ENCODE measurements at places on chromosomes 7 and 10.

DNA sequence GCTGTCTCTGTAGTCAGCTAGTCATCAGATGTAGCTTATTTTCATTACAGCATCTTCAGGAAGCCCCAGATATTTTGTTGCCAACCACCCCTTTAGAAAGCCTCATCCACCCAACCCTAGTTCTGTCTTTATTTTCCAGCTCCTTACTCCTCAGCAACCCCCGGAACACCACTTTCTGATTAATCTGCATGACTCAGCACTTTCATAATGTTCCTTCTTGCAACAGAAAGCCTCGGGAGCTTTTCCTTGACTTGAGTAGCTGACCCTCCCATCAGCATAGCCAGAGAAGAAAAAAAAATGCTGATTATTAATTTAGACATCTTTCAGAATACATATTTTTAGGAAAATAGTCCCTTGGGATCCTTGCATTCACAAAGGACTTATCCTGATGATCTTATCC lies 244.0 kb upstream of the CXCL12 start:
- peak; percentile 90 for DNase-seq

DNA sequence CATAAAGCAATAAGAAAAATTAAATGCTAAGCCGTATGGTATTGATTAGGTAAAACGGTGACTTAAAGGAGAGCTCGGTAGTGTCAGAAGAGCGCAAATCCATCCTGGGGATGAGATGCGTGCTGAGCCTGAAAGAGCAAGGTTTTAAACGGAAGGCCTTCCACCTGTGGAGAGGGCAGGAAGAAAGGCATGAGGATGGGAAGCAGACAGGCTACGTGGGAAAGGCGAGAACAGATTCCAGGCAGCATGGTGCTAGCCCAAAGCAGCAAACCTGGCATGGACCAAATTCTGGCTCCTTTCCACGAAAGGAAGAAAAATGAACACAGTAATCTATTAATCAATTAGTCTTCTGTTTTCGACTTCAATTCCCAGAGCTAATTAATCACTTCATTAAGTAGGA lies 103.5 kb downstream of the HIPK2 start:
- no peak for DNase-seq

- DNase-seq = no peak
Observed at GRCh38 chr7:157335236-157335635, 1.6 kb upstream of the DNAJB6 start.

DNA sequence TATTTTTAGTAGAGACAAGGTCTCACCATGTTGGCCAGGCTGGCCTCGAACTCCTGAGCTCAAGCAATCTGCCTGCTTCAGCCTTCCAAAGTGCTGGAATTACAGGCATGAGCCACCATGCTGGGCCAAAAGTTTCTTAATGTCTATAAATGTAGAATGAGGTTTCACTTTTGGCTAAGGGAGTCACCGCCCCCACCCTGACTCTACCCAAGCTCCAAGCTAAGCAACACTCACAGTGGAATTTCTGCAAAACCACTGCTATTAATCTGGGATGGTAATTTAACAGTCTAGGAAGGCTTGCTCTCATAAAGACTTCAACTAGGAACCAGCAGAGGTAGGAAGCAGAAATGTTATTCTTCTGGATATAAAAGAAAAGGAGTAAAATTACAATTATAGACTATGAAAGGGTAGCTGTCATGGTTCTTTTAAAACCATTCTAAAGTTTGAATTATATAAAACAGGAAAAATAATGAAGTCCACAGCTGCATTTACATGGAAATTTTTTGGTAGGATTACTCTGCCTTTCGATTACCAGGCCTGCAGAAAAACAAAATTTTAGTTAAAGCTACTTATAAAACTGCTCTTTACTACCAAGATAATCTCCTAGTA lies 211.6 kb downstream of the SFMBT2 start:
- peak; percentile 2 for DNase-seq

DNA sequence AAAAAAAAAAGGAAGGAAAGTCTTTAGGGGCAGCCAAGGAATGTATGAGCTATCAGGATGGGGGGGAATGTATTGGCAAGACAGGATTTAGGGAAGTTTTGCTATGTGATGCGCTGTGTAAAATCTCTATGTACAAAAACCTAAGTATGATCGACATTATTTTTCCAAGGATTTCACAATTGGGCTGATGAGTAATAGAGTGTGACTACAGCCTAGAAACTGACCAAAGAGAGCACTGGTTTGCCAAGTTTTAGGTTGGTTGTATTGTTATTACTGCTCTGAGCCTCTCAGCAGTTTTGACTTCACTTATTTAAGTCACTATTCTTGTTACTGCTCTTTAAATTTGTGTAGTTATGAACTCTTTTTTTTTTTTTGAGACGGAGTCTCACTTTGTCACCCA lies 107.3 kb downstream of the NRCAM start:
- DNase-seq = peak; percentile 48

DNA sequence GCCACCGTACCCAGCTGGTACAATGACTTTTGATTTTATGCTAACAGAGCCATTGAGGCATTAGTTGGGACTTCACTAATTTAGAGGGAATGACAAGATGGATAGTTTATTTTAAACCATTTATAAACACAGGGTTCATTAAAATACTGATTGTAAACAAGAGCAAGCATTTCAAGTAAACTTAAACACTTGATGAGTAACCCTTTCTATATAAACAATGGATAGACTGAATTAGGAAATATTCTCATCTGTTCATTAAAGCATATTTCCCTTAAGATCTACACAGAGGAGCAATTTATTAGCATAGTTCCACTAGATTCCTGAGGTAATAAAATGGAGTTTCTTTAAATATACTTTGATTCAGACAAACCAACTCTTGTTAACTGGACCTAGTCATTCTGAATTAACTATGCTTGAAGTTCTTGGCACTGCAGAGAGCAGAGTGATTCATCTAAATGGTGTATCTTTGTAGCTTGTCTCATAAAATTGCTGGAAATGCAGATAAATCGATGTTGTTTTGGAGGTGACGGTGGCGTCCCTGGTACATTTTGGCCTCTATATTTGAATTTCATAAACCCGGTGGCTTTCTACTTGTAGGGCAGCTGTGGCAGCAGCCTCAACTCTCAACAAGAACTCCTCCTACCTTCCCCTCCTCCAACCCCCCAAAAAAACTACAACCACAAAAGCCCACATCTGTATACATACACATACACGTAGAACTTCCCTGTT lies 15.4 kb upstream of the VDAC2 start:
- peak; percentile 73 for DNase-seq

GRCh38 chr7:143286522-143286890 lies 1.6 kb upstream of the CASP2 start:
- DNase-seq = no peak

GRCh38 chr7:79702116-79702515 lies 248.6 kb upstream of the MAGI2 start:
- DNase-seq = peak; percentile 7

DNA sequence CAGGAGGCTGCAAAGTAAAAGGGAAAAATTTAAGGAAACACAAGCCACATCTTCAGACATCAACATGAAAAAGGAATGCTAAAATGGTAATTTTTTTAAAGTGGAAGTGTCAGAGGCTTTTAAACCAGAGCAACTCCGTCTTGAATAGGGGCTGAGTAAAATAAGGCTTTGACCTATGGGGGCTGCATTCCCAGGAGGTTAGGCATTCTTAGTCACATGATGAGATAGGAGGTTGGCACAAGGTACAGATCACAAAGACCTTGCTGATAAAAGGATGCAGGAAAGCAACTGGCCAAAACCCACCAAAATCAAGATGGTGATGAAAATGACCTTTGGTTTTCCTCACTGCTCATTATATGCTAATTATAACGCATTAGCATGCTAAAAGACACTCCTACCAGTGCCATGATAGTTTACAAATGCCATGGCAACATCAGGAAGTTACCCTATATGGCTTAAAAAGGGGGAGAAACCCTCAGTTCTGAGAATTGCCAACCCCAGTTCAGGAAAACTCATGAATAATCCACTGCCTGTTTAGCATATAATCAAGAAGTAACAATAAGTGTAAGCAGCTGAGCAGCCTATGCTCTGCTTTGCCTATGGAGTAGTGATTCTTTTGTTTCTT lies 128.3 kb downstream of the SKAP2 start:
- DNase-seq = no peak

DNA sequence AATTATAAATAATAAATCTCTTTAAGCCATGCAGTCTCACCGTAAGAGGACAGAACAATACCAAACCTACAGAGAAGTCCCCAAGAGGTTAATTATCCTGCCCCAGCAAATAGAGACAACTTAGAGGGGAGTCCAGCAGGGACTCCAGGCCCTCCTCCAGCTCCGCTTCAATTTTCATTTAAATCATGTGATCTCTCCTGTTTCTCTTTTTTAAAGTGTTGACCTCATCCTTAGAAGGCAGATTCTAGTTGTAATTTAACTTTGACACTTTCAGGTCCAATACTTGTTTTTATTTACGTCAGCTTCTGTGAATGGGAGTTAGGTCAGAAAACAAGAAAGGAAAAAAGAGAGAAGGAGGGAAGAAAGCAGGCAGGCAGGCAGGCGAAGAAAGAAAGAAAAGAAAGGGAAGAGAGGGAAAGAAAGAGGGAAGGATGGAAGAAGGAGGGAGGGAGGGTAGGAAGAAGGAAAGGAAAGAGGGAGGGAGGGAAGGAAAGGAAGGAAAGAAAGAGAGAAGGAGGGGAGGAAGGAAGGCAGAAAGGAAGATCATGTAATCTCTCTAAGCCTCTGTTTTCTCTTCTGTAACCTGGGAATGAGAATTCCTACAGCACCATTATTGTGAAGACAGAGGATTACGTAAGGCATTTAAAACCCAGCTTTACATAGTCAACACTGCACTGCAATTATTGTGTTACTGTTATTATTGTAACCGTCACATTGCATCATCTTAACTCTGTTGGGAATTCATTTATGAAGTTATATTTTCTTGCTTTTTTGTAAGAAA lies 227.7 kb downstream of the SKIDA1 start:
- peak; percentile 29 for DNase-seq

DNA sequence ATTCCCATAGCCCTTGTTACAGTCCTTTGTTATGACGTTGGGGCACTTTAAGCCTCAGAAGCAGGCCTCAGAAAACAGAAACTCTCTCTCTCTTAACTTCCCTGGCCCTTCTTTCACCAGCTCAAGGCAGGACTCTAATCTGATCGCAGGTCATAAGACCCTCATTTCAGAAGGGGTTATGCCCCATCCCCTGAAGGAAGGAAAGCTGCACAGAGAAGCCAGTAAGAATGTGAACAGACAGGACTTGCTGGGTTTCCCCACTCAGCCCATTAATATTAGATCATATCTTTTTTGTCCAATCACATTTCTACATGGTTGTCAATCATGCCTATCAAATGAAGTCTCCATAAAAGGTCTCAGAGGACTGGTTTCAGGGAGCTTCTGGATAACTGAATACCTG lies 49.3 kb upstream of the PHF14 start:
- no peak for DNase-seq

DNA sequence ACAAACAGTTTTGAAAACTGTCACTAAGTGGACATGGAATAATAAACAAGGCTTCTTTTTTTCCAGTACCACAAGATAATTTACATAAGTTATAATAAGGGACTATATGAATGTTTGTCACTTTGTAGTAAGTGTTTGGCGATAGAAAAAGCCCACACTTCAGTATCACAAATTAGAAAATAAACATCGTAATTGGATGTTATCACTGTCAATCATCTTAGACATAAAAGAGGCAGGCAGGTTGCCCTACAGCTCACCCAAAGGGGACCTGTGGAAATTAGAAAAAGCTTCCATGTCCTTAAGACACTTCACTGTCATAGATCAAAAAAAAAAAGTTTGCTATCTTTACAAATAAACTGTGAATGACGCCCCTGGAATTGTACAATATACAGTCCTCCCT lies 3.6 kb upstream of the NOC3L start:
- DNase-seq = no peak

DNA sequence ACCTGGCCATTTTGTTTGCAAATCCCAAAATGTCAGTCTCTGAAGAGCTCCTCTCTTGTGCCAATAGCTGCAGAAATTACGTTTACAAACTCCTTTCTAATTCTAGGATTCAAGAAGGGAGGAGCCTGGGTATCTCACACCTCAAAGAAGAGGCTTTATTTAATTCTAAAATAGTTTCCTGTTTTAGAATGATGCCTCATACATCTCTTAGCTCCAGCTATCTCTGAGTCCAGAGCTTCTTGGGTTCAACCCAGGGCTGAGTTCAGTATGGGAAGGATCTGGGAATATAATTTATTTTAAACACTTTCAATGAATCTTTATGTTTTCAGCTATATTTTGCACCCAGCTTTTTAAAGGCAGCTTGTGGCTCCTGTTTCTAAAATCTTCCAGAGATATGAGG lies 150.1 kb downstream of the CACNA2D1 start:
- DNase-seq = no peak

DNA sequence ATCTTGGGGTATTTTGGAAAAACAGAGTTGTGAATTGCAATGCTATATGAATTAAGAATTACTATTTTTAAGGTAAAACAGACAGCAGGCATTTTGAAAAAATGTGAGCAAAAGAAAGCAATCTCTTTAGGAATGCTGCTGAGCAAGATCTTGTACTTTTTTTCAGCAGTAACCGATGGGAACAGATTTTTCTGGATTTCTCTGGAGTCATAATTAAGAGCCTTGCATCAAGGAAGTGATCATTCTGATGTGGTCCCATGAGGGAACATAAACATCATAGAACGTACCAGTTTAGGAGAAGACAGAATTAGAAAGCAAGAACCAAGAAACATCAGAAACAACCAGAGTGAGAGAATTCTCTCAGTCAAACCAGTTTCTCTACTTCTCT lies 157.0 kb upstream of the AGR3 start:
- peak; percentile 19 for DNase-seq

- no peak for DNase-seq
Observed at GRCh38 chr10:59847326-59847725, 59.0 kb downstream of the CCDC6 start.

- DNase-seq = no peak
Observed at GRCh38 chr10:131726967-131727366, 173.8 kb upstream of the PPP2R2D start.

GRCh38 chr10:84164442-84164841 lies 9.2 kb upstream of the GPR15LG start:
- no peak for DNase-seq

DNA sequence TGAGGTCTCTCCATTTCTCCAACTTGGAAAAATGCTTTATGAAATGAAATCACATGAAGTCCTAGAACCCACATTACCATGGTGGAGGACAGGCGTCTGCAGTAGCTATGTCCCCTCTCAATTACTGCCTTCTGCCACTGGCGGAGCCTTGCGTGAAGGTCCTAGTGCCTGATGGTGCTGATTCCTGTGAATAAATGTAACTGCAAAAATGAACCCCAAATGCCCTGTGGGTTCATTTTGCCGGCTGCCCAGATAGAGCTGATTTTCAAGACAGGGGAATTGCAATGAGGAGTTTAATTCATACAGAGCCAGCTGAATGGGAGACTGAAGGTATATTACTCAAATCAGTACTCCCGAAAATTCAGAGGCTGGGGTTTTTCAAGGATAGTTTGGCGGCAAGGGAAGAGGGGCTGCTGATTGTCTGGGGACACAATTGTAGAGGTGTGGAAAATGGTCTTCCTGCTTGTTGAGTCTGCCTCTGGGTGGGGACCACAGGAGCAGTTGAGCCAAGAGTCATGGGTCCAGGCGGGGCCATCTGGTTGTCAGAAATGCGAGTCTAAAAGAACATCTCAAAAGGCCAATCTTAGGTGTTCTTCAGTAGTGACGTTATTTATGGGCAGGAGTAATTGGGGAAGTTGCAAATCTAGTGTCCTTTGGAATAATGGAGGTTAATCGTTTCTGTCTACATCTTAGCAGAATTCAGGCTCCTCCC lies 13.5 kb downstream of the PRF1 start:
- DNase-seq = no peak

Measured in AG10803 (cell line).